Lung (tissue), 17 donors: ENCODE measurements at places on chromosomes 2 and 18. TPM values are rescaled to one million over a fixed set of nuclear protein-coding genes. Genes with fewer than 3 reads are reported as not detected.

- DNase-seq: no peak
- H3K36me3 ChIP-seq: no peaks in the 10 kb centered on the region
- H3K4me1 ChIP-seq: no peaks in the 10 kb centered on the region
- no peak overlapping the region for H3K27ac ChIP-seq
- peaks cover 20% of the 10 kb centered on the region for H3K27me3 ChIP-seq
These were observed 3.9 kb downstream of the APOB start for GRCh38 chr2:21039979-21040467.

- no peak for DNase-seq
- no peak overlapping the region for H3K27ac ChIP-seq
- H3K4me3 ChIP-seq: no peak overlapping the region
- no peaks in the 10 kb centered on the region for H3K4me1 ChIP-seq
These were observed 77.3 kb upstream of the KCNH7 start for GRCh38 chr2:162915858-162916257.

DNA sequence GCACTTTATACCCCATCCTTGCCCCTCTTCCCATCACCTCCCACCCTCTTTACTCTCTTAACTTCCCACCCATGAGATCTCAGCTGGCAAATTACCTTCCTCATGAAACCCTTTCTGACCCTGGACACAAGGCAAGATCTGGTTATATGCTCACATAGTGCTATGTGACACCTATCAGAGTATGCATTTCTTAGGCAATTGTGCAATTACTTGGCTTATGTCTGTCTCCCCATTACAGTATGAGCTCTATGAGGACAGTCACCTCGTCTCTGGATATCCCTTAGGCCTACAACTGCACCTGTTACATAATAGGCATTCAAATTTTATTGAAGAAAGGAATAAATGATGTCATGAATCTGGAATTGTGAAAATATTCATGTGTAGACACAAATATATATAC, 91.4 kb downstream of the ZNF385B start:
- H3K4me3 ChIP-seq: no peak overlapping the region
- DNase-seq: no peak
- no peaks in the 10 kb centered on the region for H3K27me3 ChIP-seq
- H3K4me1 ChIP-seq: no peaks in the 10 kb centered on the region

- no peaks in the 10 kb centered on the region for H3K36me3 ChIP-seq
- DNase-seq: no peak
- no peaks in the 10 kb centered on the region for H3K4me1 ChIP-seq
- no peak overlapping the region for H3K27ac ChIP-seq
- H3K4me3 ChIP-seq: no peak overlapping the region
These were observed 34.3 kb downstream of the TWIST2 start for GRCh38 chr2:238882082-238882755.

- no peak for DNase-seq
- H3K27ac ChIP-seq: no peak overlapping the region
- no peaks in the 10 kb centered on the region for H3K27me3 ChIP-seq
- no peaks in the 10 kb centered on the region for H3K4me1 ChIP-seq
These were observed 28.9 kb upstream of the CCNYL1 start for GRCh38 chr2:207682557-207682956.

- no peaks in the 10 kb centered on the region for H3K36me3 ChIP-seq
- H3K4me1 ChIP-seq: peaks cover 13% of the 10 kb centered on the region
- H3K4me3 ChIP-seq: no peak overlapping the region
- DNase-seq: peak; percentile 95
- H3K27ac ChIP-seq: no peak overlapping the region
These were observed 132.5 kb downstream of the CSRNP3 start for GRCh38 chr2:165601928-165602521.

- no peak for DNase-seq
- H3K27me3 ChIP-seq: no peaks in the 10 kb centered on the region
- no peak overlapping the region for H3K27ac ChIP-seq
These were observed 1339.0 kb downstream of the LRP1B start for GRCh38 chr2:140791802-140792201.

DNA sequence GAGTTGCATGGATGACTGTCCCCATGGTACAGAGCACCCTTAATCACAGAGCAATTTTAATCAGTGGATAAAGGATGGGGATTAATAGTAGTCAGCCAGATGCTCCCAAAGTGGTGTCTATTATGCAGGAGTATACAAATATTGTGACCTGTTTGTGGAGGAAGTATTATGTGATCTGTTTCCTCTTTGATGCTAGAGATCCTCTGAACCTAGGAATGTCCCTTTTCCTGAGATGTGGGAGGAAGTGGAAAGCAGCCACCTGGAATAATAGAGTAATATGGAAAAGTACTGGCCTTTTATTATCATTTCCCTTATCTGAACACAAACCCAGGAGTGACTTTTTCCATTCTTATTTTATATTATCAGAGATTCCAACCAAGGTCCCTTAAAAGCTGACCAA, 94.2 kb upstream of the EFEMP1 start:
- H3K36me3 ChIP-seq: no peaks in the 10 kb centered on the region
- H3K27ac ChIP-seq: no peak overlapping the region
- no peak overlapping the region for H3K4me3 ChIP-seq
- H3K4me1 ChIP-seq: peaks cover 5% of the 10 kb centered on the region

DNA sequence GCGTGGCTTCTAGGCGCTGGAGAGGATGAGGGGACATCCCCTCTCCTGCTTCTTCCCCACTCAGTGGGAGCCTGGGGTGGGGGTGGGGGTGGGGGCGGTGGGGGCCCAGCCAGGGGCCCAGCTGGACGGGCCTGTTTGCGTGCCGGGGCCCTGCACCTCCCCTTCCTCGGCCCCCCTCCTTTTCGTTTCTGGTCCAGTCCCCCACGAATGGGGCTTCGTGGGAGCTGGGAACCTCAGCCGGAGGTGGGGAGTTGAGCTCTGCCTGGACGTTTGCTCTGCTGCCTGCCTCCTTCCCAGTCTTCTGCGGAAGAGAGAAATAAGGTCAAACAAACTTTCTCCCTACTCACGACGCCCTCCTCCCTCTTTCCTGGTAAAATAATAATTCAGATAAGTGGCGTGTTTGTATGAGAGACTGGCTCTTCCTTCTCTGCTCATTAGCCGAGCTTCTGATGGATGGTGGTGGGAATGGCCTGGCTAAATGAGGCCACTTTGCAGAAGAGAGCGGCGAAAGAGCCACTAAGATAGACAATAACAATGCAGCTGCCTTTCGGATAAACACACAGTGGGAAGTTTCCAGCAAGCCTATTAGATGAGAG, 782 bp downstream of the MTA3 start:
- peaks cover 19% of the 10 kb centered on the region for H3K4me1 ChIP-seq
- H3K4me3 ChIP-seq: peak overlapping the region; percentile 94
- H3K27me3 ChIP-seq: no peaks in the 10 kb centered on the region
- H3K27ac ChIP-seq: peak overlapping the region; percentile 77
- H3K36me3 ChIP-seq: peaks cover 6% of the 10 kb centered on the region
- peak; percentile 56 for DNase-seq

GRCh38 chr2:168926621-168927386, 25.7 kb downstream of the G6PC2 start:
- H3K4me3 ChIP-seq: no peak overlapping the region
- H3K27ac ChIP-seq: no peak overlapping the region
- H3K27me3 ChIP-seq: no peaks in the 10 kb centered on the region
- no peaks in the 10 kb centered on the region for H3K4me1 ChIP-seq
- no peak for DNase-seq

GRCh38 chr2:137865954-137866540, 98.2 kb upstream of the HNMT start:
- H3K27ac ChIP-seq: no peak overlapping the region
- peak; percentile 59 for DNase-seq
- no peaks in the 10 kb centered on the region for H3K36me3 ChIP-seq
- H3K4me3 ChIP-seq: no peak overlapping the region

DNA sequence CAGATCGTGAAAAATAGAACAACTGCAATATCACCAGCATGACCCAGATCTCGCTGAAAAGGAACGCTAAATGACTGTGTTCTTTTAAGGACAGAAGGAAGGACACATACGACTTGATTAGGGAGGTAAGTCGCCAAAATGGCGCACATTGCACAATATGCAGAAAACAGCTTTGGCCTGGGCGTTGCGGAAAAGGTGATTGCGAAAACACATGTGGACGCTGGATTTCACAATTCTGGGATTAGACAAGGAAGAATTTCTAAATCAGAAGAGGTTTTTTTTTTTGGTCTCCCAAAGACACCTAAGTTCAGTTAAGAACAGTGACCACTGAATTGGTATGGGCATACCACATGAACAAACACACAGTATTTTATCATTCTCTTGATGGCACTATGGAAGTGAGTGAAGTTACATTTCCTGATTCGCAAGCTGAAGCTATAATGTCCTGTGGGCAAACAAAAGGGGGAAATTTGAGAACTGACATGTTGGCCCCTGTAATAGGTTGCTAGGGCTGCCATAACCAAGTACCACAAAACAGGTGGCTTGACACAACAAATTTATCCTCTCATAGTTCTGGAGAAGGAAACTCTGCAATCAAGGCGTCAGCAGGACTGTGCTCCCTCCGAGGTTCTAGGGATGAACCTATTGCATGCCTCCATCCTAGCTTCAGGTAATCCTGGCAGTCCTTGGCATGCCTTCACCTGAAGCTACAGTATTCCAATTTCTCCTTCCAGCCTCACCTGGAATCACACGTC, 25.8 kb upstream of the ERICH2 start:
- no peak overlapping the region for H3K4me3 ChIP-seq
- H3K4me1 ChIP-seq: no peaks in the 10 kb centered on the region
- no peaks in the 10 kb centered on the region for H3K27me3 ChIP-seq
- DNase-seq: no peak
- no peaks in the 10 kb centered on the region for H3K36me3 ChIP-seq
- H3K27ac ChIP-seq: no peak overlapping the region

DNA sequence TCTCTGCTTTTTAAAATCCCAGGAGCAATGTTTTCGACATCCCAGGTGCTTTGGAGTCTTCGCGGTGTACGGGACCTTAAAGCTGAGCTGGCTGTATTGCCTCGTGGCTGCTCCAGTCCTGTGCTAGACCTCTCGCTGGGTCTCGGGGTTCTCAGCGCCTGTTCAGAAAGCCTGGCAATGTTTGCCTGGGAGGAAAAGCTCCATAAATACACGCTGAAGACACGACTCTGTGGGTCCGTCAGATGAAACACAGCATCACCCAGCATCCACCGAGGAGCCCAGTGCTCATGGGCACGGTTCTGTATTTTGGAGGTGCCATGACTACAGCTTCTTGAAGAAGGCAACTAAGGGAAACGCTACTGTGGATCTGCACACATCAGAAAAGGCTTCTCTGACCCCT, 21.6 kb downstream of the MBP start:
- H3K27me3 ChIP-seq: peaks cover 40% of the 10 kb centered on the region
- no peak for DNase-seq
- no peaks in the 10 kb centered on the region for H3K36me3 ChIP-seq
- H3K27ac ChIP-seq: peak overlapping the region; percentile 81

DNA sequence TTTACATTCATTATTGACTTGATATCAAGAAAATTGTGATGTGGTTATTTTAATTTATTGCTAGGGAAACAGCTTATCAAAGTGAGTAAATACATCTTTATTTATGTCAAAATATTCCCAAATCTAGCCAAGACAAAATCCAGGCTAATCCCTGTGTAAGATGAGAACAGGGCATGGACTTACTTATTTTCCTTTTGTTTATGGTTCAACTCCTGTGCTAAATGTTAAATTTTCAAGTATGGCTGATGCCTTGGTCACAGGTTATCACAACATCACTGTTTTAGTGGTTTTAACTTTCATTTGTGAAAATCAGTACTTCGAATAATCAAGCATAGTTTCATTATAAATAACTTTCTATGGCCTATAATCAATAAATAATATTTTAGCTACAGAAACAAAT, 657.0 kb upstream of the SYT4 start:
- no peak overlapping the region for H3K27ac ChIP-seq
- H3K27me3 ChIP-seq: no peaks in the 10 kb centered on the region
- DNase-seq: no peak
- no peak overlapping the region for H3K4me3 ChIP-seq

GRCh38 chr2:4527416-4527815, 824.0 kb downstream of the DCDC2C start:
- no peaks in the 10 kb centered on the region for H3K36me3 ChIP-seq
- peak; percentile 43 for DNase-seq
- H3K4me3 ChIP-seq: no peak overlapping the region
- no peak overlapping the region for H3K27ac ChIP-seq
- no peaks in the 10 kb centered on the region for H3K27me3 ChIP-seq
- no peaks in the 10 kb centered on the region for H3K4me1 ChIP-seq

DNA sequence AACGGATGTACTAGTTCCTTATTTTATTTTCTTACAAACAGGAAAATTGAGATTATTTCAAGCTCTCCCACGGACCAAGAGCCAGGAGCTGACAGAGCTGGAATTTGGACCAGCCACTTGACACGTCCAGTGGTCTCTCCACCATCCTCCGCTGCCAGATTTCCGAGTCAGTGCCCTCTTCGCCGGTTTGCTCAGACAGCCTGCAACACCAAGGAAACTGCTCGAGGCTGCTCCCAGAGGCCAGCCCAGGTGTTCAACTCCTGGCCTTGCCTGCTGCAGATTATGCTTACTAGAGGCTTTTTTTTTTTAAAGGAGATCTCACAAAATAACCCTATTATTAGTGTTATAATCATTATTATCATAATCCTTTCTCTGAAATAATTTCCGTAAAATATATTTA, 779.8 kb downstream of the RNF144A start:
- no peak for DNase-seq
- H3K4me3 ChIP-seq: no peak overlapping the region
- H3K27ac ChIP-seq: no peak overlapping the region
- H3K36me3 ChIP-seq: no peaks in the 10 kb centered on the region

The OTOS gene
- total RNA-seq: not detected

The ERBB4 gene
- 16.8 TPM for total RNA-seq

The SGPP2 gene
- total RNA-seq: 39.5 TPM

The SKA1 gene
- 0.49 TPM for total RNA-seq

The CRYGD gene
- total RNA-seq: not detected

The KRTCAP3 gene
- total RNA-seq: 13.6 TPM

The ASB18 gene
- total RNA-seq: not detected

The CAPN13 gene
- 8.6 TPM for total RNA-seq

The CPLX4 gene
- not detected for total RNA-seq

The GPR45 gene
- not detected for total RNA-seq

The IFIH1 gene
- total RNA-seq: 21.5 TPM
